ENCODE measurements at places on chromosomes 16 and 17. TPM values are rescaled to one million over a fixed set of nuclear protein-coding genes. Genes with fewer than 3 reads are reported as not detected.

Gene TGFB1I1
- 0.92 TPM for total RNA-seq

Gene NACA2
- total RNA-seq: not detected

Gene TRPV2
- total RNA-seq: 47.6 TPM

Gene SCARF1
- 3.2 TPM for total RNA-seq

Gene CCL1
- not detected for total RNA-seq

Gene PRR29
- 2.5 TPM for total RNA-seq

Gene STAC2
- 0.56 TPM for total RNA-seq

Gene NLRC5
- 135 TPM for total RNA-seq

Gene SDR42E1
- 7.1 TPM for total RNA-seq
